Ureter (tissue), 1 donor: ENCODE measurements at places on chromosomes 6 and 20.

- DNase-seq = no peak
These were observed 215.0 kb upstream of the SHLD1 start for GRCh38 chr20:5535125-5535756.

DNA sequence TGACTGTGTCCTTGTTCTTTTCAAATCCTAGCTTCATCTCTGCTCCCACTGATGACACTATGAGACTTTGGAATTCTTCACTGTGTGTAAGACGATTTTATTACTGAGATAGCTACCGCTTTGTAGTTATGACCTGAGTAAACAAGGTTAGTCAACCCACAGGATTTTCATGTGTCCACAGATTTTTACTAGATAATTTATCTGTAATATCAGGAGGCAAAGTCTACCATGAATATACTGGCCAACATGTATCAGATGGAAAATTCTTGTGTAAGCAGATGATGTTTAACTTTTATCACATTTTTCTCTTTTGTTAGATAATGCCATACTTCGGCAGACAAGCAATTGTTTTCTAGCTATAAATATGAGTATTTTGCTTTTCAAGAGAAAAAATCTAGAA lies 119.8 kb downstream of the SGK1 start:
- no peak for DNase-seq

GRCh38 chr20:53050338-53050737 lies 78.2 kb downstream of the TSHZ2 start:
- no peak for DNase-seq

DNA sequence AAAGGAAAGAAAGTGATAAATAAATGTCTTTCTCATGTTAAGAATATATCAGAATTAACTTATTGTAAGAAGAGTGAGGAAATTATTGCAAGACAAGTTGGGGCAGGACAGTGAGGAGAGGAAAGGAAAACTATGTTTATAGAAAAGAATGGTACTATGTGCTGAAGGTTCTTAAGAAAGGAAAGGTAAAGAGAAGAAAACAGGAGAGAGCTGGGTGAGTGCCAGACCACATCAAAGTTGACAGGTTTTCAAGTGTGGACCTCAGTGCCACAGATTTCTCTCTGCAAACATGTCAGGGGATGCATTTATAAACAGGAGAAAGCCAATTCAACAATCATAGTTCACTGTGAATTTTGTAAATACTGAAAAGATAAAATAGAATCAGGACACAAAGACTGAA lies 439.2 kb downstream of the PKHD1 start:
- DNase-seq = no peak

DNA sequence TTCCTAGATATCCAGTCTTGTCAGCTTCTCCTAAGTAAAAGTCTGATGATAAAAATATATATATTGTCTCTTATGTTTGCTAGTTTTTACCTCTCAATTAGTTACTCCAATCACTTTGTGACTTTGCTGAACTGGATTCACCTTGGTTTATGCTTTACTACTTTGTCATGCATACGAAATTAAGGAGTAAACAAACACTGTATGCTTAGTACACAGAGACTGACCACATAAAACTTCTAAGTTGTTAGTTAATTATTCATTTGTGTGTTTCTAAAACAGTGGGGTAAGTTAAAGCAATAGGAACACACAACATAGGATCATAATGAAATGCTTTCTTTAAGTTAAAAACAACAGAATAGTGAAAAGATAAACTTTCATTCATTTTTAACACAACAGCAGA lies 877.3 kb upstream of the MAP3K7 start:
- DNase-seq = no peak

- no peak for DNase-seq
These were observed 196.1 kb downstream of the UBE3D start for GRCh38 chr6:82869493-82869892.

DNA sequence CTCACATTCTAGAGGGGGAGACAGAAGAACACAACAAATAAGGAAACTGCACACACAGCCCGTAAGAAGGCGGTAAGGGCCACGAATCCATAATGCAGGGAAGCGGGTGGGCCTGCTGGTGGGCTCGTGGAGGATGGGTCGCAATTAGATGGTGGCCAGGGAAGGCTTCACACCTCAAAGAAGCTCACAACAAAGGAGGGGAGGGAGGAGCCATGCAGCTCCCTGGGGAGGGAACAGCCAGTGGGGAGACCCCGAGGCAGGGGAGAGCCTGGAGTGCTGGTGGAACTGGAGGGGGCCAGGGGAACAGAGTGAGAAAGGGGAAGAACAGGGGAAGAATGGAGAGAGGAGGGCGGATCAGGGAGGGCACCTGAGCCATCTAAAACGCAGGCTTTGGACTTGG lies 13.4 kb downstream of the SRC start:
- no peak for DNase-seq

GRCh38 chr6:81105998-81106397 lies 646.5 kb downstream of the TENT5A start:
- no peak for DNase-seq

GRCh38 chr6:5653801-5654200 lies 352.9 kb downstream of the NRN1 start:
- no peak for DNase-seq

GRCh38 chr6:22952097-22952496 lies 382.7 kb downstream of the HDGFL1 start:
- no peak for DNase-seq

DNA sequence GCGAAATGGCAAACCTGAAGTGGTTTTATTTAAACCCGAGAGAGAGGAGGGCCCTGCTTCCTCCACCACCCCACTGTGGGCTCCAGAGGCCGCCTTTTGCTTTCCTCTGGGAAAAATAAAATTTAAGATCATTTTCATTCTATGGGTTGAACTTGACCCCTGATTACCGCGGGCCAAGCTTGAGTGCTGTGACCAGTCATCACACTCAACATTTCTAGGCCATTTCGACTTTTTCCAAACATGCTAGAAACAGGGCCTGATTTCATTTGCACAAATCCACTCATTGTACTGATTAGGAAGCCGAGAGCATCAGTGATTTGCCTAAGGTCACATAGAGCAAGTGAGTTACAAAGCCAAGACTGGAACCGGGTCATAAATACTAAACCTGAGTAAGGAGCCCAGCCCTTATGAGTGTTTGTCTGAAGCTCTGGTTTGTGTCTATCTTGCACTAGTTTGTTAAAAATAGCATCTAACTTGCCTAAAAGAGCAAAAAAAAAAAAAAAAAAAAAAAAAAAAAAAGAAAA lies 179.7 kb downstream of the DLL1 start:
- peak; percentile 4 for DNase-seq

DNA sequence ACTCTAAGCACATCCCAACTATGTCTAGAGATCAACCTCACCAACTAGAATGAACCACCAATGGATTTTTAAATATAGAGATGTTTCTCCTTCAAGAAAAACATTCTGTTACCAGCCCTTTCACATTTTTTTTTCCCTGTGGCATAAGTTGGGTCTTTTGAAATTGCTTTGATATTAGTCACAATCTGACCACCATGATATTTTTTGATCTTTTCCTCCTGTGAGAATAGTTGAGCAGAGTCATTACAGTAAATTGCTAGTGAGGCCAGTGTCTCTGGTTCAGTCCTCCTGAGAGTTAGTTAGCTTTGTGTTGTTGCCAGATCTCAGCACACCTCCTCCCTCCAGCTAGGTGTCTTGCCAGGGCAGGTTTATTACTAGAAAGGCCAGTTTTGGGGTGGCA lies 79.7 kb upstream of the MYLIP start:
- DNase-seq = no peak

DNA sequence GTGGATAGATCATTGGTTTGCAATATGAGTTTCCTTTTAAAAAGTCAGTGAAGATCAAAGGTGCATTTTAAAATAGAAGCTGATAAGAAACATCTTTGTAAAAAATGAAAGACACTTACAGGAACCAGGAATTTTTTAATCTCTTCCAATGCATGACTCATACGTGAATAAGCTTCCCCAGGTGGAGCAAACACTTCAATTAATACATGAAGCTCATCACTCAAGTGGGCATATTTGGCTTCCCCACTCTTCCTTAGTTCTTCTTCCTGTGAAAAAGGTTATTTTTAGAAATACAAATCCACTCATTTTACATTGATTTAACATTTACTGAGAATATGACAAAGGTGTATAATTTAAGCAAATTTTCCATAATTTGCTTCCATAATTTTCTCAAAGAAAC lies 308.1 kb downstream of the KHDRBS2 start:
- DNase-seq = no peak

DNA sequence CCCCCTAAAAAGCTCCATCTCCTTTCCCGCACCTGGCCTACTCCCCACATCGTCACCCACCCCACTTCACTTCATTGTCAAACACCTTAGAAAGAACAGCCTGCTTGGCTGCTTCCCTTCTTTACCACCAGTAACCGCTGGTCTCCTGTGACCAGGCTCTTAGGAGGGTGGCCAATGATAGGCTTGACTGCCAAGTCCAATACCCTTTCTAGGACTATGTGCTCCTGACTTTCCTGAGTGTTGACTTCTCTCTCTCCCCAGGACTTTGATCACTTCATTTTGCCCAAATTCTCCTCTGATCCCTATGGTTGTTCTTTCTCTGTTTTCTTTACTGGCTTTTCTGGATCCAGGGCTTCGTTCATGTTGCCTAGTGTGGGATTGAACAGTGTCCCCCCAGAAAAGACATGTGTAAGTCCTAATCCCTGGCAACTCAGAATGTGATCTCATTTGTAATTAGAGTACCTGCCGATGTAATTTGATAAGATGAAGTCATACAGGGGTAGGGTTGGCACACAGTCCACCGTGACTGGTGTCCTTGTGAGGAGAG lies 254.0 kb downstream of the GMDS start:
- no peak for DNase-seq

- no peak for DNase-seq
These were observed 15.8 kb upstream of the FBXO9 start for GRCh38 chr6:53049415-53049814.

DNA sequence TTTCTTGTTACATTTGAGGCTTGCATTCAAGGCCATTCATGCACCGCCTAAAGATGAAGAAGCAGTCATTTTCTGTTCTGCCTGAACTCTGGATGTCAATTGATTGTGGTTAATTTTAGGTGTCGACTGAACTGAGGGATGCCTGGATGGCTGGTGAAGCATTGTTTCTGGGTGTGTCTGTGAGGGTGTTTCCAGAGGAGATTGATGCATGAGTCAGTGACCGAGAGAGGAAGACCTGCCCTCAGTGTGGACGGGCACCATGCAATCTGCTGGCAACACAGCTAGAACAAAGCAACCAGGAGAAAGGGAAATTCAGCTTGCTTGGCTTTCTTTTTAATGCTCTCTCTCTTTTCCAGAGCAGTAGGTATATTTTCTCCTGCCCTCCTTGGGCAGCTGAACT lies 164.1 kb upstream of the ECI2 start:
- DNase-seq = no peak

GRCh38 chr6:81769824-81770223 lies 17.3 kb upstream of the TENT5A start:
- no peak for DNase-seq

DNA sequence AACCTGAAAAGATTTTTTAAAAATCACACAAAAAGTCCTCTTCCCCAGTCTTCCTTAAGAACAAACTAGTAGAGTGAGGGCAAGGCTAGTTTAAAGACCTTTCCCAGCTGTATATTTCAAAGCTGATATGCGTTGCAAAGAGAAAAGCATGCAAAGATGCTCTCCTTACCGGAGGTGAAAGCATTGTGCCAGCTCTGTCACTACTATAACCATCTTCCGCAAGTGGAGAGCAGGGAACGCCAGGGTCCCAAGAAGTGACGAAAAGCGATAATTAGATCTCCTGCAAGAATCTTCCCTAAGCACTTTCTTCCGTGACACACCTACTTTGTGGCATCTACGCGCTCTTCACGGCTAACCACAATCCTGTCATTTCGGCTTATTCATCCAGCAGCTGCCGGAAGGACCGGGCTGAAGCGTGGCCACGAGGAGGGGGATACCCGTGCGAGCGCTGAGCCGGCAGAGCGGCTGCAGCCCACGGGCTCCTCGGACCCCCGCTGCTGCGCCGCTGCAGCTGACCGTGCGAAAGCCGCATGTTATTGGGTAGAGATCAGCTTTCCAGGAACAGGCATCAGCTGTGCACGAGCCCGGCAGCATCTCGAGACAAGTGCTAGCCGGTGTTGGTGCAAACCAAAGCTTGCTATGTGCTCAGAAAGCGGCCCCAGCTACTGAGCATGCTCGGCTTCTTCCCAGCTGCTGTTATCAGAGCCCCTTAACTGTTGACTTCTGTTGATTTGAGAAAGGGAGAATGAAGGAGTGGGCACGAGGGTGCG lies 57.2 kb upstream of the ARHGAP18 start:
- DNase-seq = no peak

DNA sequence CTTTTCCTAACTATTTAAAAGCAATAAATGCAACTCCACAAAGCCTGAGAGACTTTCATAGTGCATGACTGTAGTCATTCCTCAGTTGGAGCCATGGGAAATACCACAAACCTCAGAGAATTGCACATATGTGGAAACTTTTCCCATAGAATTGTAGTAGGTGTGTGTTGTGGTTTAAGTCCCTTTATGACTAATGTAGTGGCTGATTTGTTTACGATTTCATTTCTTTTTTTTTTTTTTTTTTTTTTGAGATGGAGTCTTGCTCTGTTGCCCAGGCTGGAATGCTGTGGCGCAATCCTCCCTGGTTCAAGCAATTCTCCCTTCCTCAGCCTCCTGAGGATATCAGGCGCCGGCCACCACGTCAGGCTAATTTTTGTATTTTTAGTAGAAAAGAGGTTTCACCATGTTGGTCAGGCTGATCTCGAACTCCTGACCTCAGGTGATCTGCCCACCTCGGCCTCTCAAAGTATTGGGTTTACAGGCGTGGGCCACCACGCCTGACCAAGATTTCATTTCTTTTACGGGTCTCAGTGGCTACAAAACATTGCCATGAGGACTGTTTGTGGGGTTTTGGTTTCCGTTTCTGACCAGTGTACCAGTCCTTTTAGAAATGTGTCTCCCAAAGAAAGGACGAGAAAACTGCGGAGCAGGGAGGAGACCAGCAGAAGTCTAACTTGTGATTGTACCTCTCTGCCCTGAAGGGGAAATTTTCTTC lies 212.1 kb upstream of the MARCKS start:
- DNase-seq = no peak

DNA sequence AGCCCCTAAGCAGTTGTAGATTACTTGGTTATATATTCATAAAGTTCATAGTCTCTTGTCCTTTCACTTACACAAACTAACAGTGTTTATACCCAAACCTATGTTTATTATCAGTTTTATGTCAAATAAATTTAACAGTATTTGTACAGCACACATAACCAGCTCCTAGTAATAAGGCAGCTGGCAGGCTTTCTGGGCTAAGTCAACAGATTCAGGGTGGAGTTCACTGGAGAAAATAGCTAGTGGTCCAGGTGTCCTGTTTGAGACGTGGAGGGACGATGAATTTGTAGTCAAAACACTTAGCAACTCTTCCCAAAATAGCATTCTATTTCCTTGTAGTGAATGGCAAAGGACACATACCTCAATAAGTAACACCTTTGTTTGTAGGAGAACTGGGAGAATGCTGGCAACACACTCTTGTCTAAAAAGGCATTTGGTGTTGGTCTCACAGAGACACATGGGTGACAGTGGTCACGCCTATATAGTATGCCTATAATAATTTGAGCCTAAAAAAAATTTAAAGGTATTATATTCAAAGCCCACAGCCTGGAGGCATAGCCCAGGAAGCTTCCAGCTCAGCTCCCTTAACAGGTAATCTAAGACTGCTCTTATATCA lies 156.4 kb upstream of the CARMIL1 start:
- no peak for DNase-seq
